NCI-H446 treated with DMSO at 0.1 percent for 48 hours (cell line): ENCODE measurements at places on chromosomes 6 and 20.

DNA sequence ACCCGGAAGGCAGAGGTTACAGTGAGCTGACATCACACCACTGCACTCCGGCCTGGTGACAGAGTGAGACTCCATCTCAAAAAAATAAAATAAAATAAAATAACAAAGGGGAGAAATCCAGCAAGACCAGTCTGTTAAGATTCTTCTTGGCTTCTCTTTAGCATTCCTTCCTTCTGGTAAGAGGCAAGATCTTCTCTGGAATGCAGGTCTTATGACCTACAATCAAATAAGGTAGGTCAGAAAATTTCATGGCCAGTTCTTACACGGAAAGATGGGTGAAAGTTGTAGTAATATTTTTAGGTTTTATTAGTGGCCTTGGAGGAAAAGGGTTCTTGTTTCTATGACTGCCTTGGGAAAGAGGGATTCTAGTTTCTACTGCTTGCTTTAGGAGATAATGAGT lies 180.9 kb downstream of the FUT9 start:
- no peak for DNase-seq

DNA sequence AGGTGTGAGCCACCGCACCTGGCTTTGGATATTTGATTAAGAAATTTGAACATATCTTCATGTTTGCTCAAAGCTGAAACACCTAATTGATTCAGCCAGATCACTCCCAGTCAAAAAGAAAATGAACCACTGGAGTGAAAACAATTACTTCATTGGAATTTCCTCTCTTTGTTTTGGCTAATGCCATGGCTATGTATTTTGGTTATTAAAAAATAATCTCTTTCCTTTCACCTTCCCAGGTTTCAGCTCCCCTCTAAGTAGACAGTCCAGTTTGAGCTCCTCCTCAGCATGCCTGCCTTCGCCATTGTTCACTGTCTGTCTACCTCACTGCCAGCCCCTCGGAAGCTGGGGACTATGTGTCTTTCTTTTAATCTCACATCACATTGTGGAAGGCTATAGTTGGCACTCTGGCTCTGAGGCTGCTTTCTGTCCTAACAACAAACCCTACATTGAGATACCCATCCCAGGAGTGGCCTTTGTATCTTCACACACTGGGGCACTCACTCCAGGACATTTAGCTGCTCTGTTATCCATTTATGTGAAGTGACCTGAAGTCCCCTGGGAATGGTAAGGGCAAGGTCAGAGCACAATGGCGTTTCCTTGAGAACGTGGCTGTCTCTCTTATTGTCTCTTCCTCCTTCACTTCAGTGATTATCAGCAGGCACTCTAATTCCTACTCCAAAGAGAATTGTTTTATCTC lies 764.0 kb upstream of the CITED2 start:
- no peak for DNase-seq

DNA sequence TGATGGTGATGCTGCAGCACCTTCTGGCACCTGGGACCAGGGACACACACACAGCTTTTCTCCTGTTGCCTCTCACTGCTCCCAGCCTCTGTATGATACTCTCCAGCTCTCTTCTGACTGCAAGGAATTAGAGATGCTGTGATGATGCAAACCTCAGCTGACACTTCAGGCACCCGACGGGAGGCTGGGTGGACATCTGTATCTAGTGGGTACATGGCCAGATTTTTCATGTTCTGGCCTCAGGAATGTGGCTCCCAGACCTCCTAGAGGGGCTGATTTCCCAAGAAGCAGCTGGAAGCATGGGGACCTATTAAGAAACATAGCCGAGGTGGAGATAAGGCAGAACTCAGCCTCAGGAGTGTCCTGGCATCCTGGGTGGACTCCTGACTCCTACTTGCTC lies 6.8 kb upstream of the EPB41L1 start:
- no peak for DNase-seq

GRCh38 chr6:137911675-137912191 lies 44.7 kb downstream of the TNFAIP3 start:
- DNase-seq: no peak

DNA sequence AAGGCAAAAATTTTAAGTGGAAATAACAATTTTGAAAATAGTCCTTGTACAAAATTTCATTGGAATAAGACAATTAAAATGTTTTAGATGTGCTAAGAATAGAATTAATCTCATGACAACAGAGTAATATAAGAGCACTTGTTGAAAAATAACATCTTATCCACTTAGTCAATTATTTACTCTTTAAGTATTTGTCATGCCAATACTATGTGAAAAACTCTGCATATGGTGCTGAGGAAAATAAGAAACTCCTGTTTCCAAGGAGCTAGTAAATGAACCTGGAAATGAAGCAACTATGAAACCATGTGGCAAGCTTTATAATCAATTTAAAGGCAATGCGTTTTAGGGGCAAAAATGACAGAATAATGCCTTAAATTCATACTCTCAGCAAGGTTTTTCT lies 42.7 kb upstream of the HCRTR2 start:
- DNase-seq: no peak

- no peak for DNase-seq
Measured at GRCh38 chr6:131729550-131729949, 18.7 kb upstream of the CTAGE9 start.

DNA sequence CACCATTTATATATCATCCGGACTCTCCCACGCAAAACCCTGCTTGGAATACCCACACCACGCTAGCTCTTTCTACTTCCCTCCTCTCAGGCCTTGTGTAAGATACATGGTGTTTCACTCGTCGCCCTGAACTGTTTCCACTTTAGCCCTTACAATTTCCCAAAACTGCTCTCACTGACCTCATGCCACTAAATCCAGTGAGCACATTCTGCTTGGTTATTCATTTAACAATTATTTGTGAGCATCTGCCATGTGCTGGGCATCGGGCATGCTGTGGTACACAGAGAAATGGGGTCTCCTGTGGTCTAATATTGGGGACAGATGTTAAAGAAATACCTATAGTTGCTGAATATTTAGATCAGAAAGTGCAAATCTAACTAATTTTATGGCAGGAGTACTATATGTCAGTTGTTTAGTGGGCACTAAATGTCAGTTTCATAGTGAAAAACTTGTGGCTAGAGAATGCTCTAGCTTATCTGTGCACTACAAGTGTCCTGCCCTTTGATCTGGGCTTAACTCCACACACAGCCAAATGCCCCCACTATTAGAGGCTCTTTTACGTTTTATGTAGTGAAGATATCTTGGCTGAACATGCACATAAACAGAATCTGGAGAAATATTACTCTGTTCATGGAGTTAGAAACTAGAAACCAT lies 41.0 kb downstream of the PLEKHG1 start:
- no peak for DNase-seq

DNA sequence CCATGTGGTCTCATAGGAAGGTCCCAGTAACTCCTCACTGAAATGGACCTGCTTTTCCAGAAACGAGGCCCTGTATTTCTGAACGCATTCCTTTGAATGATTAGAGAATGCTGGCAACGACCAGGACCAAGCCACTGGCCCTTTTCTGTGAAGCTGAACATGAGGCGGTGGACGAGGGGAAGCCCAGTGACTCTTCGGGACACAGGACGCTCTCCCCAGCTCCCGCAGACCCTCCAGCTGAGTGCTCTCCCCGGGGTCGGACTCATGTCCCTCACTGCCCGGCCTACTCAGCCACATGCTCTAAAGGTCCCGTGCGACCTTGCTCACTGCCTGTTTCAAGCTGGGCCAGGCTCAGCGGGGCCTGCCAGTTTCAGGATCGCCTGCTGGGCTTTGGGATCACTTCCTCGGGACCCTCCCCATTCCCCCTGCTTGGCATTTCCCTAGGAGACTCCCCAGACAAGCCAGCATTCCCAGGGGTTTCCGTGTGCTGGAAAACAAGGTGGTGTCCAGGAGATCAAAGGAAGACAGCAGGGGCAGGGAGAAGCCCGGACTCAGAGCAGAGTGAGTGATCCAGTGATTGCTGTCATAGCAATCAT lies 2.6 kb upstream of the CST9 start:
- no peak for DNase-seq

GRCh38 chr20:57150559-57150958 lies 115.9 kb downstream of the BMP7 start:
- no peak for DNase-seq

GRCh38 chr20:38748861-38749149 lies 545 bp downstream of the ACTR5 start:
- no peak for DNase-seq

DNA sequence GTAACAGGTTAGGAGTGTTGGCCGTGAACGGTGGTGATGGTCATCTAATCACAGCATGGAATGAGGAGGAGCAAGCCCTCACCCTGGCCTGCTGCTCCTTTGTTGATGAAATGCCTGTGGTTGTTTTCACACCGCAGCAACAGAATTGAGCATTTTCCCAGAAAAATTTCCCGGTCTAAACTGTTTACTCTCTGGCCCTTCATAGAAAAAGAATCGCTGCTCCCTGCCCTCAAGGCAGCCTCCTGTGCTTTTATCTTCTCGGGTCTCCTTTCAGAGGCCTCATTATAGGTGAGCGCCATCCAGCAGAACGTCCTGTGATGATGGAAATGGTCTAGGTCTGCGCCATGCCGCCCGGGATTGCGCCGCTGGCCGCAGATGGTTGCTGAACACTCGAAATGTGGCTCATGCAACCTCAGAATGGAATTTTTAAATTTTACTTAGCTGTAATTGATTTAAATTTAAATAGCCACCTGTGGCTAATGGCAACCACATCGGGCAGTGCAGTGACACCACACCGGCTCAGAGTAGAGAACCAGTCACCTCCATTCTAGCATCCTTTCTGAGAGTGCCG lies 30.2 kb downstream of the PHACTR3 start:
- no peak for DNase-seq

- DNase-seq: no peak
Measured at GRCh38 chr6:145276756-145277155, 458.6 kb downstream of the EPM2A start.

DNA sequence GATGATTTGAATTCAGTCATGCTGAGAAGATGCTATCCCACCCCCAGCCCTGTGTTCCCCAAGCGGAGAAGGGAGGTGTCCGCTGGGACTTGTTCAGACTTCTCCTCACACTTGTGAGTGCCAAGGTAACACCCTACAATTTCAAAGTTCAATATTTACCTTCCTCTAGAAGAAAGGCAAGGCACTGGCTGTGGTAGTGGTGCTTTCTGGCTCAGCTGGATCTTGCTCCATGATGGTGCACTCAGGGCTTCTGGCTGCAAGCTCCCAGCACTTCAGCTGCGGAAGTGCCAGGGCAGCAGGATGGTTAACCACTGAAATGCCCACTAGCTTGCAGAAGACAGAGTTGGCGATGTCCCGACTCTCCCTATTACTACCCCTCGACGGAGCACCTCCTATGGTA lies 135.4 kb downstream of the MTFR2 start:
- no peak for DNase-seq

DNA sequence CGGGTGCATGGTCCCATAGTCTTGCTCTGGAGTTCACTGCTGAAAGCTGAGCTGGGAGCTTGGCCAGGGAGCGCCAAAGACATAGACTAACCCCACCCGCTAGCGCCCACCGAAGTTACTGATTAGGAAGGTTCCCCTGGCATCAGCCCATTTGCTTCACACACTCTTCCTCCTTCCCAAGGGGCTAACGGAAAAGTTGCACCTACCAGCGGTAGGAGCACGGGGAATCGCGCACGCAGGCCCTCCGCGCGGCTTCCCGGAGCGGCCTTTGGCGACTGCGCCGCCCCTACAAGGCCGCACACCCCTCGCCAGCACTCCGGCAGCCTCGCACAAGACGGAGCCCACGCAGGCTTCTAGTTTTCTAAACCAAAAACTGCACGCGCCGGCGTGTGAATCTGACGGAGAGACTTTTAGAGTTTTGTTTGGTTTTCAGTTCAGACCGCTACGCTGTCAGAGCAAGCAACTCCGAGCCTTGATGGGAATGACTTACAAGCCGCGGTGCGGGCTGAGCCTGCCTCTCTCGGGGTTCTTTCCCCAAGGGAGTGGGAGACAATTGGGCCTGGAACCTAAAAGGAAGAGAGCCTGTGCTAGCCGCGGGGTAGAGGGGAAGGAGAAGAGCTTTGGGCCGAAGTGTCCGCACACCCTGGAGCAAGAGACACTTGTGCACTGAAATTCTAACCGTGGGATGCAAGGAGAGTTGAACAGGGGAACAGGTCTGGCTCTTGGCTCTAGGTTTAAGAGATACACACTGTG lies 891 bp upstream of the POU3F2 start:
- peak; percentile 22 for DNase-seq

DNA sequence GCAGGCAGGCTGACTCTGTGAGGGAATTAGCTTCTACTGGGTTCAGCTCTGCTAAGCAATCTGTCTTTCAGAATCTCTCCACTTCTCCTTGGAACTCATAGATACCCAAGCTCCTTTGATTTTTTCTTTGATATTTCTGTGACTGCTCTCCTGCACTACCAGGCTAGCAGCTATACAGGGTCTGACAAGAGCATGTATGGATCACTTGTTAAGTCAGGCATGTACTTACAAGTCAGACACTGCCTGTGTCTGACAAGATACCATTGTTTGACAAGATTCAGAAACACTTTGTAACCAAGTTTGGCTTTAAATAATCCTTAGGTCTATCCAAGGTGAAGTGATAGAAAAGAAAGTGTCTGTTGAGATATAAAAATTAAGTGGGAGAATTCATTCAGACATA lies 79.5 kb downstream of the SESN1 start:
- DNase-seq: no peak

- DNase-seq: no peak
Measured at GRCh38 chr6:53858913-53859312, 64.1 kb downstream of the LRRC1 start.

GRCh38 chr6:69791065-69791471 lies 5.7 kb downstream of the LMBRD1 start:
- no peak for DNase-seq

DNA sequence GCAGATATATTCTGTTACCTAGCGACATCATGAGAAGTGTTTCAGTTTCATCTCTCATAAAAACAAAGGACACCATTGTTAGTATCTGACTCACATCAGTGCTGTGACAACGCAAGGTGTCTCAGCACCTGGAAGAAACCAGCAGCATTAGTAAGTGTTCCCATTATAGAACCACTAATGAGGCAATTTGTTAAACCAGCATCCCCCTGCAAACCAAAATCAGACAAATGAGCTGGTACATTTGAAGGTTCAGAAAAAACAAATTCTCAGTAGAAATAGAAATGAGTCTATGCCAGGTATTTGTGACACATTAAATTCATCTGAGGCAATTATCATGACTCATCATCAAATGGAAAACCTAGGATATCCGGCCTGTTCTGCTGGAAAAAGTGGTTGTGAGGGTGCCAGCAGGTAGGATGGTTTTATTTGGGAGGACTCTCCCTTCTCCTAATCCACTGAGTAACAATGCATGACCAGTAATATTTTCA lies 151.7 kb downstream of the TMEM200A start:
- no peak for DNase-seq

GRCh38 chr6:151340219-151340978 lies 51.0 kb downstream of the ZBTB2 start:
- no peak for DNase-seq

DNA sequence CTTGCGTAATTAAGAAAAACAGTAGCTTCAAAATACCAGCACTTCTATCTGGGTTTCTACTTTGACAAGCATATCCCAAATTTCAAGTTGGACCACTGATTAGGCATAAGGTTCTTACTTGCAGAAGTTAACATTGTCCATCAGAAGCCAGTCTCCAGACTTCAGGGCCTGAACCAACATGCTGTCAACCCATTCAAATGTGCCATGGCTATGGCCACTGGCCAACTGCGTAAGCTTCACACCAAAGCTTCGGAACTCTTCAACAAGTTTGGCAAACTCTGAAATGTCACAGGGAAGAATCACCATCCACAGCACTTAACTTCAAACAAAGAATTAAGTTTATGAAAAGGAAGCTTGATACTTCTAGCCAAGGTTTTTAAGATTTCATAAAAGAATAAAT lies 78.0 kb upstream of the LYRM2 start:
- no peak for DNase-seq
